ENCODE measurements at places on chromosomes 5 and 9. TPM values are rescaled to one million over a fixed set of nuclear protein-coding genes. Genes with fewer than 3 reads are reported as not detected.

The MAMDC2 gene
- 135 TPM for total RNA-seq

GRCh38 chr9:38178237-38178636 is 109.2 kb upstream of the SHB start:
- no peak for DNase-seq
- H3K27me3 ChIP-seq: no peaks in the 10 kb centered on the region
- no peaks in the 10 kb centered on the region for H3K36me3 ChIP-seq
- no peak overlapping the region for H3K4me3 ChIP-seq

DNA sequence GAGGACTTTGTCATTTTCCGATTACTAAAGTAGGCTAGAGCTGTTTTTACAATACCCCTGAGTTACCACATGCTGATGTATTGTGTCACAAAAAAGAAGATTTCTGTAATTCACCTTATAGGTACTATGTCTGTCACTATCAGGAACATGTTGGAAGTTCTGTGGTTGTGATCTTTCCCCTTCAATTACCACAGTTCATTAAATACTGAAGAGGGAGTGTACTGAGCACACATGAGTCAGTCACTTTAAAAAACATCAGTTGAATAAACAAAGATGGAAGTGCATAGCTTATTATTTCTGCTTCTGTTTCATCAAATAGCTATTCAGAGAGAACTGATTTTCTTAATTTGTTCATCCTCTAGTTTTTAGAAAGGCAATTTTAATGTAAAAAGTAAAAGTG is 31.7 kb downstream of the AP3S1 start:
- H3K36me3 ChIP-seq: peaks cover 7% of the 10 kb centered on the region
- H3K27ac ChIP-seq: no peak overlapping the region
- no peak overlapping the region for H3K4me3 ChIP-seq
- H3K27me3 ChIP-seq: no peaks in the 10 kb centered on the region
- H3K4me1 ChIP-seq: peaks cover 6% of the 10 kb centered on the region

GRCh38 chr9:27784847-27785713 is 211.8 kb upstream of the C9orf72 start:
- H3K36me3 ChIP-seq: no peaks in the 10 kb centered on the region
- DNase-seq: peak; percentile 23
- peak overlapping the region; percentile 5 for H3K27ac ChIP-seq
- H3K27me3 ChIP-seq: no peaks in the 10 kb centered on the region
- H3K4me3 ChIP-seq: no peak overlapping the region
- peaks cover 10% of the 10 kb centered on the region for H3K4me1 ChIP-seq
